ENCODE measurements at places on chromosomes 12 and 14. TPM values are rescaled to one million over a fixed set of nuclear protein-coding genes. Genes with fewer than 3 reads are reported as not detected.
A peak's percentile ranks its signal among the peaks of the same experiment; 100 is the strongest.

EMP1 gene
- 217 TPM for total RNA-seq

ZNF891 gene
- total RNA-seq, result 0.58 TPM

TGFB3 gene
- total RNA-seq, result 0.99 TPM

STON2 gene
- total RNA-seq, result 228 TPM

DPF3 gene
- total RNA-seq, result 0.18 TPM

- no peak for DNase-seq
These were observed 67.9 kb downstream of the TMEM30B start for GRCh38 chr14:61213191-61213621.

DNA sequence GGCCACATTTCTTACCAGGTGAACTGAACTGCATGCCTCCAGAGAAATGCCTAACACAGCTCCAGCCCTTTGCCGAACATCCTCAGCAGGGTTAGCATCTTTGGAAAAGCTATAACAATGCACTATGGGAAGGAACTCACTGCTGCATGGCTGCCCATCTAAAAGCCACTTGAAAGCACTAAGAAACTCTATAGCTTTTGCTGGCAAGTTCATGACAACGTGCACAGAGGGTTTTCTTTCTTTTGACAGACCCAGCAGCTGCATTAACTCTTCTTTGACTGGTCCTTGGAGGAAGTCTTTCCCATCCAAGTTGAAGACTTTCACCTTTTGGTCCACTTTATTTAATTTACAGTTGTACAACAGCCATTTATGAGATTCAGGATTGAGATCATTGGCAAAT lies 5.3 kb downstream of the TRMT5 start:
- DNase-seq, result no peak

DNA sequence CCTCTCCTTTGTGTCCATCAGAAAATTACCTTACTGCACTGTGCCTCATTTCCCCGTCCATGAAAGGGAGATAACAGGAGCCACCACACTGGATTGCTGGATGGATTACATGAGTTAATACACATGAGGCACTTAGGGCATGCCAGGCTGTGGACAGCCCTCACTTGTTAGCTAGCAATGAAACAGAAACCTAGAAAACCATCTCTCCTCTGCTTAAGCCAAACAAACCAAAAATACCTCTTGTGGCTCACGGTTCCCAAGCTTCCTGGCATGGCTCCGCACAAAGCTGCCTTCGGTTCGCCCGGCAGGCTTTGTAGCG lies 660 bp upstream of the HCFC2 start:
- peak; percentile 40 for DNase-seq

DNA sequence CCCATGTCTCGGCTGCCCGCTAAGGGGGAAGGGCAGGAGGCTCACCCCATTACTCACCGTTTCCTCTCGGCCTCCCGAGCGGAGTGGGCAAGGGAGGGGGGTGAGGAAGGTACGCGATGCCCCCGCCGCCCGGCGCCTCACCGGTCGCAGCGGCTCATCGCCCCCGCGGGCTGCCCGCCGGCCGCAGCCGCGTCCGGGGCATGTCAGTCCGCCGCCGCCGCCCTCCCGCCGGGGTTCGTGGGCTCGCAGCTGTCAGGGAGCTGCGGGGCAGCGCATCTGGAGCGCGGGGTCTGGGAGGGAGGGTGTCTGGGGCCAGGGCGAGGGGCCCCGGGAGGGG lies 461 bp downstream of the SLC8A3 start:
- DNase-seq, result no peak

- no peak for DNase-seq
These were observed 138.7 kb downstream of the PHLDA1 start for GRCh38 chr12:75892731-75893408.

DNA sequence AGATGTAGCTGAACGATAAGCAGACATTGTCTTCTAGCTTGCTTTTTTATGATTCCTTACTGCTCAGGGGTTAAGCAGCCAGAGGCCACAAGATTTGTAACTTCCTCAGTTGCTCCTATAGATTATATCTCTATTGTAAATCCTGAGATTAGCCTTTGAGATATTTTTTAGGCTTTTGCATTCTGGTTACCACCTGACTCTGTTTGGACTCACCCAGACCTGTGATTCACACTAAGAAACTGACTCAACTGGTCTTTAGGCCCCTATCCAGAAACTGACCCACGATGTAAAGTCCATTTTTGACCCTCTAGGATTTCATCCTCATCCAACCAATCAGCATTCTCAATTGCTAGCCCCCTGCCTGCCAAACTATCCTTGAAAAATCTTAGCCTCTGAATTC lies 194.4 kb downstream of the RASSF9 start:
- DNase-seq, result no peak
